H1 (cell line): ENCODE measurements at places on chromosomes 11 and 22.

- DNase-seq, result no peak
Measured at GRCh38 chr11:119371778-119372182, 9.7 kb downstream of the USP2 start.

DNA sequence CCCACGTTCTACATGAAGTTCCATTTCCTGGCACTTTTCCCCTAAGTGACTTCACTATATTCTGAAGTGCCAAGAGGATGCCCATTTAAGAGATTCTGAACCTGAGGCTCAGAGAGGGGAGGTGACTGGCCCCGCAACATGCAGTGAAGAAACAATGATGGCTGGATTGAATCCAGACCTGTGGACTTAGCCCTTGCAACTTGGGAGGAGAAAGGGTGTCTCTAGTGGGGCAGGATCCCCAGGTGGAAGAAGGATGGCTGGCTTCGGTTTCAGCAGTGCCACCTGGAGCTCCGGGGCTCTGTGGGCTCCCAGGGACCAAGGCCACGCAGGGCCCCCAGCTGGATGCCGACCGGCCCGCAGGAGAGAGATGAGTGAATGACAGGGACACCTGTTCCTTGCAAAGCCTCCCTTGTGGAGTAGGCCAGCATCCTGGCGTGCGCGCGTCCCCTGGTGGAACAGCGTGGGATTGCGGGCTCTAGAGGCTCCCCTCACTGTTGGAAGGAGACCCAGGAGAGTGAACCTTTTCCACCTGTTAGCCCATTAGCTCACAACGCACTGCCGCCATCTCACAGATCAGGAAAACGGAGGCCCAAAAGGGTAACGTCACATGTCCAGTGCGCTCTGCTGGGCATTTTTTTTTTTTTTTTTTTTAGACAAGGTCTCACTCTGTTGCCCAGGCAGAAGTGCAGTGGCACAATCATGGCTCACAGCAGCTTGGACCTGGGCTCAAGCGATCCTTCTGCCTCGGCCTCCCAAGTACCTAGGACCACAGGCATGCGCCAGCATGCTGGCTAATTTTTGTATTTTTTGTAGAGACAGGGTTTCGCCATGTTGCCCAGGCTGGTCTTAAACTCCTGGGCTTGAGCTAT, 104.7 kb downstream of the KIAA1671 start:
- DNase-seq, result peak; percentile 99

GRCh38 chr22:43257961-43258360, 71.0 kb upstream of the TTLL12 start:
- DNase-seq, result no peak

GRCh38 chr11:4194889-4195288, 100.3 kb downstream of the RRM1 start:
- DNase-seq, result no peak

GRCh38 chr22:30422481-30423300, 2.9 kb upstream of the MTFP1 start:
- DNase-seq, result peak; percentile 60
